ENCODE measurements at places on chromosomes 5 and 9. TPM values are rescaled to one million over a fixed set of nuclear protein-coding genes. Genes with fewer than 3 reads are reported as not detected.

BRINP1 gene
- total RNA-seq: not detected

PCSK1 gene
- total RNA-seq: not detected

FAM153A gene
- not detected for total RNA-seq

SMIM33 gene
- not detected for total RNA-seq

SOHLH1 gene
- total RNA-seq: not detected

TTC33 gene
- total RNA-seq: 16.3 TPM

PCDHB6 gene
- total RNA-seq: 0.30 TPM

TPD52L3 gene
- total RNA-seq: not detected

SPINK5 gene
- not detected for total RNA-seq

ACOT12 gene
- total RNA-seq: not detected

SLC36A3 gene
- total RNA-seq: not detected

SQSTM1 gene
- total RNA-seq: 861 TPM

SH3TC2 gene
- 1.2 TPM for total RNA-seq

PCDHA1 gene
- 0.09 TPM for total RNA-seq

PFDN1 gene
- 55.9 TPM for total RNA-seq

MLANA gene
- total RNA-seq: 0.05 TPM

ACSL6 gene
- total RNA-seq: under 0.01 TPM

PCDHB14 gene
- 1.5 TPM for total RNA-seq

PCDHA9 gene
- under 0.01 TPM for total RNA-seq

TEX48 gene
- not detected for total RNA-seq

IFNB1 gene
- 0.30 TPM for total RNA-seq

OTULINL gene
- 0.14 TPM for total RNA-seq

ACTBL2 gene
- total RNA-seq: 0.89 TPM

TMEM174 gene
- total RNA-seq: not detected

MEF2C gene
- 10.1 TPM for total RNA-seq

GRM6 gene
- total RNA-seq: not detected

MYMK gene
- total RNA-seq: not detected

CD14 gene
- total RNA-seq: 0.59 TPM

ITGA1 gene
- 107 TPM for total RNA-seq

IL4 gene
- not detected for total RNA-seq

FAM151B gene
- 4.6 TPM for total RNA-seq

PRUNE2 gene
- 6.2 TPM for total RNA-seq

SHC3 gene
- total RNA-seq: 79.2 TPM

C9orf50 gene
- not detected for total RNA-seq

TEX10 gene
- 23.8 TPM for total RNA-seq

ARHGAP26 gene
- total RNA-seq: 3.6 TPM

SLC1A3 gene
- 14.3 TPM for total RNA-seq

DEPDC1B gene
- 1.5 TPM for total RNA-seq

SLC36A2 gene
- total RNA-seq: not detected

PLAC8L1 gene
- total RNA-seq: 0.59 TPM

TAF11L5 gene
- total RNA-seq: not detected

MARVELD2 gene
- 0.30 TPM for total RNA-seq

FOXD4L4 gene
- total RNA-seq: 0.18 TPM

PKD2L2 gene
- not detected for total RNA-seq

LEAP2 gene
- 0.18 TPM for total RNA-seq

RORB gene
- under 0.01 TPM for total RNA-seq

F2RL1 gene
- total RNA-seq: 15.1 TPM

DDX46 gene
- 31.2 TPM for total RNA-seq

CATSPER3 gene
- not detected for total RNA-seq

GRIA1 gene
- total RNA-seq: 0.59 TPM

TMEFF1 gene
- 5.3 TPM for total RNA-seq

ENHO gene
- not detected for total RNA-seq

KIF4B gene
- 0.09 TPM for total RNA-seq
